Activated T-cell treated with anti-CD3 and anti-CD28 coated beads for 24 hours (primary cell): ENCODE measurements at places on chromosomes 7 and 10.

DNA sequence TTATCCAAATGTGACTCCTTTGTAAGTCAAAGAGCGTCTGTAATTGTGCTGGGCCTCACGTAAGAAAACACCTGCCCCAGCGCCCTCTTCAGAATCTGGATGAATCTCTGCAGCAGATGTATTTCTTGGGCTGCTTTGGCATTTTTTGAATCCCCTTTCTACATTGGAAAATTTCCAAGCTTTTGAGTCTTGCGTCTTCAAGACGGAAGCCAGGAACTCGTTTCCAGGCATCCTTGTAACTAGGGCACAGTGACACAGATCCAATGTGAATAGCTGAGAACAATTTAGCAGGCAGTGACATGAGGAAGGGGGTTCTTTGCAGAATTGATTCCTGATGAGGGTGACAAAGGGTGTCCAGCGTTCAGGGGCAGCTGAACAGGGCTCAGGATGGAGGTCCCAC is 862.3 kb downstream of the TYW1 start:
- no peak for DNase-seq

- no peak for DNase-seq
These were observed 637.7 kb downstream of the ZNF716 start for GRCh38 chr7:58087536-58088190.

- peak; percentile 30 for DNase-seq
These were observed 18.7 kb downstream of the ZNF786 start for GRCh38 chr7:149071641-149072437.

- DNase-seq: no peak
These were observed 7.2 kb upstream of the PSAP start for GRCh38 chr10:71857934-71858890.

GRCh38 chr7:5649641-5650040 is 131.8 kb downstream of the RNF216 start:
- no peak for DNase-seq

- no peak for DNase-seq
These were observed 239.5 kb upstream of the FOXP2 start for GRCh38 chr7:114175125-114175524.

- DNase-seq: no peak
These were observed 9.3 kb upstream of the OR6V1 start for GRCh38 chr7:143042790-143043271.

DNA sequence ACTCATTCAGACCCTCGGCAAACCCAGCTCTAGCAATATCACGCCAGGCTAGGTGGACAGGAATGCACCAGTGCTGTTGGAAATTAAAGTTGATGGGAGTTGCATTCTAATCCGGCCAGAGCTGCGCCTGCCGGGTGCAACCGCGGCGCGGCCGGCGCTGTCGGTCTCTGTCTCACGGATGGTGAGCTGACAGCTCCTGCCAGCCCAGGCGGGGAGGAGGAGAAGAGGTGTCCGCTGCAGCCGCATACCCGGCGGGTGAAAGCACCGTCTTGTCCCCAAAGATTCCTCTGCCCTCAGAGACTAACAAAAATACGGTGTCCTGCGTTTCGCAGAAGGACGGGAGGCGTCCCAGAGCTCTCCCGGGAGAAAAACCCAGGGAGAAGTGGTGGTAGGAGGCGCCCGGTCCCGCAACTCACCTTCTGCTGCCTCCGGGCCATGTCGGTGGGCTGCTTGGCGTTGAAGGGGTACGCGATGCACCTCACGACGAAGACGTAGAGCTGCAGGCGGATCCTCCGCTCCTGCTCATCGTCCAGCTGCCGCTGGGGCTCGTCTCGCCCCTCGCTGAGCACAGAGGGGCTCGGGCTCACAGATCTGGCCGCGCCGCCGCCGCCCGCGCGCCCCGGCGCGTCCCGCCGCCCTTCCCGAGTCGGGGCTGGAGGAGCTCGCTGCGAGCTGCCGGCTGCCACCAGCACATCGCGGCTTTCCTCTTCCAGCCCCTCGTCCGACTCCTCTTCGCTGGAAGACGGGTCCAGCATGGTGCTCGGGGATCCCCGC is 490 bp downstream of the CADPS2 start:
- no peak for DNase-seq

GRCh38 chr10:15419279-15419874 is 48.3 kb upstream of the FAM171A1 start:
- DNase-seq: peak; percentile 14

- DNase-seq: no peak
These were observed 27.6 kb upstream of the PIK3AP1 start for GRCh38 chr10:96747734-96748550.

- no peak for DNase-seq
These were observed 123.0 kb downstream of the IDE start for GRCh38 chr10:92450896-92451295.

- DNase-seq: no peak
These were observed 10.8 kb downstream of the GIMAP6 start for GRCh38 chr7:150621376-150621775.

DNA sequence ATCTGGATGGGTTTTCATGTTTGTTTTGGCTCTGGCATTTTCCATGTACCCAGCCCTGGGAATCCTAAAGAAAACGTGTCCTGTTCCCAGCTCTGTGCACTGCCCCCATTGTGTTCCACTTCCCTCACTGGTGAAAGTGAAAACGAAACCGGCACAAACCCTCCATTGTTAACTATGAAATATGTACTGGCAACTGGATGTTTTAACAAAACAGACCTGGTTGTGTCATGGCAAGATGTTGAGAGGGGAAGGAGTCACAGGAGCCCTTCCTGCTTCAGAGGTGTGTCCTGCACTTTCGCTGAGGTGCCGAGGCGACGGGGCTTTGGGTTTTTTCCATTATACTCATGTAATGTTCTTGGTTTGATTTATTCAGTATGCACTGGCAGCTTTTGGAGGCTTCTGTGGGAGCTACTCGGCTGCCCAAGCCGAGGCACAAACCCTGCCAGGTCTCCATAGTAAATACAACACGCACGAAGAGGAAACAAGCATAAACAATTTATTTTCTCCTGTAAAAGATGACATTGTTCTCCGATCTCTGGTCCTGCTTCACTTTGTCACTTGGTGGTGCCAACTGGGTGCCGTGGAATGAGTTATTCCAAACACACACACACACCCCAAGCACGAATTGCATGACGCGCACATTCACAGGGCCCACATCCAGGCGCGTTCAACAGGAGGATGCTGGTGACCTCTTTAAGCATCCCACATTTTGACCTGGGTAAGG is 118.2 kb downstream of the CDK6 start:
- DNase-seq: peak; percentile 43

DNA sequence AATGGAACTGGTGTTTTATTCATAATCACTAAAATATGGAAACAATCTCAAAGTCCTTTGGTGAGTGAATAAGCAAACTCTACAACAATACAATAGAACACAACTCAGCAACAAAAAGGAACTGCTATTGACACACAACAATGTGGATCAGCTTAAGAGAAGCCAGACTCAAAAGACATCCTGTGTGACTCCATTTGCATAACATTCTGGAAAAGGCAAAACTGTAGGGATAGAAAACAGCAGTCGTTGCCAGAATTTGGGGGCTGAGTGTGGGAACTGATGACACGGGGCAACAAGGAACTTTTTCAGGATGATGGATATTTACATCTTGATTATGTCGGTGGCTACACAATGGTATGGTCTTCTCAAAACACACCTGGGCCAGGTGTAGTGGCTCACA is 32.4 kb upstream of the SVIL start:
- no peak for DNase-seq

GRCh38 chr10:131198843-131199242 is 112.7 kb downstream of the TCERG1L start:
- no peak for DNase-seq

DNA sequence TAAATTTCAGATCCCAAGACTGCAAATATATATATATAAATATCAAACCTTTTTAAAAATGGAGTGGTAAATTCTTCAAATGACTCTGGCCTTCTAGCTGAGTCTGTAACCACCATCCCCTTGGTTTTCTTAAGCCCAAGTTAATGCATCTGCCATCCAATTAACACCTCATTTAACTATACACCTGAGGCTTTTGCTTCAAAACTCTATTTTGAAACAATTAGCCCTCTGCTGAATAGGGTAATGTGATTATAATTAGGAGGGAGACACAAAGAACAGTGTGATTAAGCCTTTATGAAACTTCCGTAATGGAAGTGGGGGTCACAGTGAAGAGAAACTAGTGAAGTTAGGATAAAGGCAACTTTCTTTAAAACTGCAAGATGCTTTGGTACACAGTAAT is 83.6 kb downstream of the GPR37 start:
- DNase-seq: no peak

- DNase-seq: no peak
These were observed 64.9 kb downstream of the LCOR start for GRCh38 chr10:96896884-96897589.

GRCh38 chr7:19009241-19009935 is 108.0 kb downstream of the TWIST1 start:
- DNase-seq: no peak

GRCh38 chr10:8060704-8061121 is 6.2 kb downstream of the GATA3 start:
- DNase-seq: no peak

- DNase-seq: no peak
These were observed 25.8 kb downstream of the BRAF start for GRCh38 chr7:140898786-140899536.

- no peak for DNase-seq
These were observed 121.5 kb downstream of the TYW1B start for GRCh38 chr7:72706521-72706920.

DNA sequence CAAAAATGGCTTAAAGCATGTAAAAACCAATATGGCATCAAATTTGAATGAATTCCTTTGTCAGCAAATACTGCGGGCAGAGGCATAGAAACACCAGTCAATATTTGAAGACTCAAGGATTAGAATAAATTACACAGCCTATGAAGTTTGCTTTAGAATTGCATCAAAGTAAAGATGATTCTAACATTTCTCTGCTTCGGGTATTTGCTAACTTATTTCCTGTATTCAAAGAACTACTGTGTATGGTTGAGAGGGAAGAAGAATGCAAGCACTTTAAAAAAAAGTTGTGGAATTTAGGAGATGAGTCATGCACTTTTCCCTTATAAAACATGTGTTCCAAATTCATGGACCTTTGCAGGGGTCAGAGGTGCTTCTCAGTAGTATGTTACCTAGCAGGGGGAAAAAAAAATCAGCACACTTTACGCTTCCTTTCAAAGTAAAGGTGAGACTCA is 90.1 kb downstream of the PIP4K2A start:
- no peak for DNase-seq

DNA sequence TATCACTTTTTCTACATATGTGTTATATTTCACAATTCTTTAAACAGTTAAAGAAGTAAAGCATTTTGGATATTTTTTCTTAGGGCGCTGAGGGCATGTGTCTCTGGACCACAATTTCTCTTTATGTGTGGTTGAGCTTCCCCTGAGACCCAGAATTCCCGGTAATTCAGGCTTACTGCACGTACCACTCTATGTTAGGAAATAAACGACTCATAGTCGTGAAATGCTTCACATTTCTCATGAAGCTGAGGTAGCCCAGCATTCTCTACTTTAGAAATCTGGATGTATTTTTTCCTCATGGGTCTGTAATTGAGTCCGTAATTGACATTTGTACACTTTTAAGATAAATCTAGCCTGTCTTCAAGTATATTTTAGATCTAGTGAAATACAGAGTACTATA is 170.6 kb downstream of the FZD1 start:
- DNase-seq: no peak

GRCh38 chr10:104069613-104070012 is 16.1 kb downstream of the COL17A1 start:
- DNase-seq: no peak

- no peak for DNase-seq
These were observed 35.5 kb downstream of the IKZF1 start for GRCh38 chr7:50339990-50340500.

GRCh38 chr7:20574784-20575720 is 40.4 kb upstream of the ABCB5 start:
- no peak for DNase-seq

DNA sequence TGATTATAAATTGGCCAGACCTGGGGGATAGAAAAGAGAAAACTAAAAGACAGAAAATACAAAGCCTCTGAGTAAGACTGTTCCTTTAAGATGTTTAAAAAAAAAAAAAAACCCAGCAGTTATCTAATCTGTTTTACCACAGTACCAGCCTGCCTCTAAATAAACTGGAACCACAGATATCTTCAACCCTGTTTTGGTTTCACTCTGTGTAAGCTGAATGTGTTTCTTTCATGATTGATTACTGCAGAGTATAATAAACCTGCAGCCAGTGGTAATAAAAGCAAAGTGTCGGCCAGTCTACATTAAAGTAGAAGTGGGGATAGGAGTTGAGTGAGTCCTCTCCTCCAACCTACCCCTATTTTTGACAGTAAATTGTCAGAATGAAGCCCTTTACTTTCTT is 40.6 kb downstream of the MGAM2 start:
- DNase-seq: no peak

GRCh38 chr7:12687718-12688171 is 312 bp downstream of the ARL4A start:
- DNase-seq: no peak

DNA sequence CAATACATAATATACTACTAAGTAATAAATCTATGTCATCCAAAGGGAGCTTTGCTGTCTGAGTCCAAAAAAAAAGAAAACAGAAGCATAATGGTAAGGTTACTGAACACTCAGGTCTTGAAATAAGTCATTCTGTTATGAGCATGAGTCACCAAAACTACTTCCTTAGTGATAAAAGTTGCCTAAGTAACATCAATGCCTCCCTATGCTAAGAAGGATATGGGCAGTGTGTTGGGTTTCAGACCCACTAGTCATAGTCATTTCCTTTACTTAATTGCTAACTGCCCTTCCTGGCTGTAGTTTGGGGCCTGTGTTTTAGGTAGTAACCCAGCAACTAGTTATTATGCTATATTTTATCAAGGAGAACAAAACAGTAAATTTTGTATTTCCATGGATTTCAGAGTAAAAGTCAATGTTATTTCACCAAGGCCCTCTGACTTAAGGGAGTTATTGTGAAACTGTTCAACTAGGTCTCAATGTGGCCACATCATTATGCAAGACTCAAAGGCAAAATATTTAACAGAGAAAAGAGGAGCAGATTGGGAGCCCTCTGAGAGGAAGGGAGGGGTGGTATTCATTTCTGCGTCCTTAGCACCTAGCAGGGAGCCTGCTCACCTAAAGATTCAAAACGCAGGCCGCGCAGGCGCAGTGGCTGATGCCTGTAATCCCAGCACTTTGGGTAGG is 11.7 kb upstream of the VIM start:
- no peak for DNase-seq

DNA sequence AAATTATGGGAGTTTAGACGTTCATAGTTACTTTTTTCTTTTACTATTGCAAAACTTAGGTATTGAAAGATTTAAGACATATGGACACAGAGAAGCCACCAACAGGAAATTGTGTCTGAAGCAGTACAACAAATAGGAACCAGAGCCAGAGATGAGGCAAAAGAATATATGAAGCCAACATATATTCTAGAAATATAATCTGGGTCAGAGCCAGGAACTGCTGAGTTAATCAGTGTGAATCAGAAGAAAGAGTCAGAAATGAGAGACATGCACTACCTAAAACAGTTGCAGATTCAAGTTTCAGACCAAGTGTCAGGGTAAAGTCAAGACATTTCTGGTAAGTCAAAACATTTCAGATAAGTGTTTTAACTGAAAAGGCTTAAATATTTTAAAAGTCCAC is 67.7 kb downstream of the DGKB start:
- no peak for DNase-seq

GRCh38 chr7:92797693-92798092 is 38.7 kb downstream of the CDK6 start:
- peak; percentile 32 for DNase-seq
